ENCODE measurements at places on chromosomes 1 and 21. TPM values are rescaled to one million over a fixed set of nuclear protein-coding genes. Genes with fewer than 3 reads are reported as not detected.

SERBP1 gene
- total RNA-seq, result 145 TPM

PADI2 gene
- total RNA-seq, result 8.6 TPM

- DNase-seq, result no peak
These were observed 29.0 kb downstream of the PTAFR start for GRCh38 chr1:28147264-28148094.

DNA sequence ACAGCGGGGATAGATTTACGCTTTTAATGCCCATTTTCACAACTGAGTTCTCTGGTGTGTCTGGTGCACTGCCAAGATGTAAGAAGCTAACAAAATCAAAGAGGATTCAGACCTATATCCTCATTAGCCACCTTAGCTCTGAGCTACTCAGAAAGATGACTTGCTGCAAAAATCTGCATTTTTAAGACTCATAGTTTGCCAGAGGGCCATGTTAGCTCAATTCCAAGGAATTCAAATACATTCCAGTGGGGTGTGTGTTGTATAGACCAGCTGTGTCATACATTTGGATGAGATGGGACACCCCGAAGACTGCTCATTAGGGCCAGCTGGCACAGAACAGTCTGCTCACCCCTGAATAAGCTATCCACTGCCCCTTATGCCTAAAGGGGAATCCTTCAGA lies 8.9 kb downstream of the DENND2D start:
- no peak for DNase-seq

KCNT2 gene
- 6.0 TPM for total RNA-seq

DNA sequence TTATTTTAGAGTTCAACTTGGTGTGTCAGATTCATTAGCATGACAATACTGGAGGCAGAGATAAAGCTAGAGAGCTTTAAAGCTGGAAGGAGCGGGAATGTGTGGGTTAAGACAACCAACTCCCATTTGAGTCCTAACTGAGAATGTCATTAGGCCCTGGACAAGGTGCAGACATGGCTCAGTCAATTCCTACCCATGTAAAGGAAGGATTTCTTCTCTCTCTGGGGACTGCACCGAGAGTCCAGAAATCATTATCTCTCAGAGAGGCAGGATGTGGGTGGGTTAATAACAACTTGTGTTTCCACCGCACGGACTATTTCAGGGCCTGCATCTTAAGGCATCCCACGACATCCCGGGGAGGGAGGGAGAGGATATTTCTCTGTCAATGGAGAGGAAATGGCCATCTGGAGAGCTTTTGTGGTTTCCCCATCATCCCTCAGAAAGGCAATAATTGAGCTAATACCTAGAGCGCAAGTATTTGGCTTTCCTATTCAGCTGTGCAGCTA lies 46.7 kb upstream of the SARS1 start:
- DNase-seq, result no peak

All from mucosa of gallbladder (tissue), 1 donor.